Fibroblast of lung (primary cell): ENCODE measurements at places on chromosomes 3 and 15. TPM values are rescaled to one million over a fixed set of nuclear protein-coding genes. Genes with fewer than 3 reads are reported as not detected.

IL5RA gene
- not detected in 2 replicates for total RNA-seq

CPOX gene
- total RNA-seq, result 24.1 and 25.1 TPM in 2 replicates

FRMD5 gene
- total RNA-seq, result 1.3 and 4.3 TPM in 2 replicates

PCOLCE2 gene
- 6.7 and 26.3 TPM in 2 replicates for total RNA-seq

NR2E3 gene
- 0.77 and 1.3 TPM in 2 replicates for total RNA-seq

NLGN1 gene
- 2.1 TPM in 2 replicates for total RNA-seq

CLDN11 gene
- total RNA-seq, result 107 and 131 TPM in 2 replicates

AHSG gene
- total RNA-seq, result not detected in 2 replicates

PRKCI gene
- 80.3 and 183 TPM in 2 replicates for total RNA-seq

CCDC33 gene
- not detected in 2 replicates for total RNA-seq

TNFAIP8L3 gene
- 10.7 and 12.3 TPM in 2 replicates for total RNA-seq

ALG1L2 gene
- 0.50 TPM in 1 of 2 replicates, not detected in the other for total RNA-seq

SKOR1 gene
- total RNA-seq, result under 0.01 and 0.17 TPM in 2 replicates

CDHR4 gene
- total RNA-seq, result under 0.01 TPM in 1 of 2 replicates, not detected in the other

PRSS50 gene
- not detected in 2 replicates for total RNA-seq

CHRM5 gene
- total RNA-seq, result not detected in 2 replicates

PPARG gene
- total RNA-seq, result 14.9 and 42.8 TPM in 2 replicates

CHRD gene
- 1.3 and 4.8 TPM in 2 replicates for total RNA-seq

ITIH4 gene
- total RNA-seq, result 2.6 TPM in 2 replicates

TUSC7 gene
- not detected in 2 replicates for total RNA-seq

HEG1 gene
- 69.9 and 137 TPM in 2 replicates for total RNA-seq

SECISBP2L gene
- total RNA-seq, result 42.1 and 44.3 TPM in 2 replicates

CNBP gene
- total RNA-seq, result 262 and 317 TPM in 2 replicates

CD200R1 gene
- total RNA-seq, result 0.17 TPM in 1 of 2 replicates, not detected in the other

GRM2 gene
- total RNA-seq, result under 0.01 TPM in 2 replicates

RBPMS2 gene
- total RNA-seq, result under 0.01 TPM in 1 of 2 replicates, not detected in the other

BFSP2 gene
- total RNA-seq, result not detected in 2 replicates

MYLK gene
- total RNA-seq, result 740 and 941 TPM in 2 replicates

XCR1 gene
- total RNA-seq, result under 0.01 TPM in 1 of 2 replicates, not detected in the other

CORO2B gene
- total RNA-seq, result 15.7 and 25.3 TPM in 2 replicates

MGLL gene
- total RNA-seq, result 15.2 and 60.1 TPM in 2 replicates

NR2F2 gene
- total RNA-seq, result 9.2 and 15.7 TPM in 2 replicates

ACOX2 gene
- total RNA-seq, result 17.7 and 20.5 TPM in 2 replicates

LEKR1 gene
- total RNA-seq, result 0.26 and 1.3 TPM in 2 replicates

GP5 gene
- total RNA-seq, result under 0.01 and 0.17 TPM in 2 replicates

ATP2B2 gene
- not detected in 2 replicates for total RNA-seq

IGDCC3 gene
- not detected in 2 replicates for total RNA-seq

TRIM59 gene
- total RNA-seq, result 15.2 and 31.2 TPM in 2 replicates

HIGD1A gene
- total RNA-seq, result 98.6 and 121 TPM in 2 replicates

GRK7 gene
- total RNA-seq, result under 0.01 TPM in 1 of 2 replicates, not detected in the other

CCR3 gene
- 0.17 and 0.26 TPM in 2 replicates for total RNA-seq

SLC15A2 gene
- total RNA-seq, result 0.26 and 0.33 TPM in 2 replicates

GLDN gene
- 22.9 and 50.7 TPM in 2 replicates for total RNA-seq

PYGO1 gene
- total RNA-seq, result 7.7 and 10.1 TPM in 2 replicates

DUOXA1 gene
- total RNA-seq, result not detected in 2 replicates

CASR gene
- total RNA-seq, result under 0.01 TPM in 1 of 2 replicates, not detected in the other

THUMPD3 gene
- 59.9 and 68.3 TPM in 2 replicates for total RNA-seq

PP2D1 gene
- not detected in 2 replicates for total RNA-seq

MED12L gene
- total RNA-seq, result 4.3 and 4.9 TPM in 2 replicates

RAB8B gene
- 111 and 184 TPM in 2 replicates for total RNA-seq

GNAT1 gene
- total RNA-seq, result not detected in 2 replicates

CP gene
- under 0.01 TPM in 1 of 2 replicates, not detected in the other for total RNA-seq

ECE2 gene
- not detected in 2 replicates for total RNA-seq

BCHE gene
- total RNA-seq, result 29.0 and 34.7 TPM in 2 replicates

ALCAM gene
- 75.2 and 168 TPM in 2 replicates for total RNA-seq
